ENCODE measurements at places on chromosomes 5 and 9.

DNA sequence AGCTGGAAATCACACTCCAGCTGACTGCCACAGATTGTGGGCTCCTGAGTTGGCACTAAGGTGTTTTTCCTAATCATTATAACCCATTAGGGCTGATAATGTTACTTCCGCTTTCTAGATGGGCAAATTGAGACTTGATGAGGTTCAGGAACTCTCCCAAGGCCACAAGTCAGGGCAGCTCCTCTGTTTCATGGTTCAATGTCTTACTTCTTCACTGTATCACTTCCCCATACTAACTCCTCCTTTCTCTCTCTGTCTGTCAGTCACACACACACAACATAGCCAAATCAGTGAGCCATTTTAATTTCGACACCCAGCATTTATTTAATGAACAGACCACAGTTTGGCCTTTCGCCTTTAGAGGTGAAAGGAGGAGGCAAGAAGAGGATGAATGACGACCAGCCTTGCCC lies 17.8 kb upstream of the TRAF1 start:
- DNase-seq, result no peak

GRCh38 chr5:58088941-58089340 lies 370.9 kb downstream of the PLK2 start:
- DNase-seq, result no peak

GRCh38 chr5:145887217-145887616 lies 14.4 kb upstream of the GRXCR2 start:
- DNase-seq, result no peak

GRCh38 chr5:158837908-158838307 lies 261.8 kb downstream of the EBF1 start:
- no peak for DNase-seq

DNA sequence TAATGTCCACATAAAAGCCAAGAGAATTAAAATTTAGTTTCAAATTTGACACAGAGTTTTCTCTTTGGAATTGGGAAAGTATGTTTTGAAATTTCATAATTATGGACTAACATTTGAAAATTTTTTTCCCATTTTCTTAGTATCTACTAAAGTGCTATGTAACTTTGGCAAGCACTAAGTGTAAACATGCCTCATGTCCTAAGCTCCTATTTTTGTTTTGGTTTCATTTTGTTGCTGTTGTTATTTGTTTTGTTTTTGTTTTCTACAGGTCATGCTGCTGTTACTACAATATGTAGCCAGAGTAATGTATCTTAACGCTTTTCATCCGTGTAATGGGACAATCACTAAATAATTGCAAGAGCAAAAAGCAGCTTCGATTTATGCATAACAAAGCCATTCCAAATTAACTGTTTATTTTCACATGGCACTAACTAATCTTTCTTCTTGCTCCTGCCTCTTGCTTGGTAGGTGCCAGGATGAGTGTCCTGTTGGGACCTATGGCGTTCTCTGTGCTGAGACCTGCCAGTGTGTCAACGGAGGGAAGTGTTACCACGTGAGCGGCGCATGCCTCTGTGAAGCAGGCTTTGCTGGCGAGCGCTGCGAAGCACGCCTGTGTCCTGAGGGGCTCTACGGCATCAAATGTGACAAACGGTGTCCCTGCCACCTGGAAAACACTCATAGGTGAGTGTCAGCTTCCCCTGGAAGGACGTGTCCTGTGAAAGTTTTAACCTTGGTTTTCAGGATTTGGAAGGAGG lies 107.3 kb upstream of the PRRC1 start:
- DNase-seq, result no peak

DNA sequence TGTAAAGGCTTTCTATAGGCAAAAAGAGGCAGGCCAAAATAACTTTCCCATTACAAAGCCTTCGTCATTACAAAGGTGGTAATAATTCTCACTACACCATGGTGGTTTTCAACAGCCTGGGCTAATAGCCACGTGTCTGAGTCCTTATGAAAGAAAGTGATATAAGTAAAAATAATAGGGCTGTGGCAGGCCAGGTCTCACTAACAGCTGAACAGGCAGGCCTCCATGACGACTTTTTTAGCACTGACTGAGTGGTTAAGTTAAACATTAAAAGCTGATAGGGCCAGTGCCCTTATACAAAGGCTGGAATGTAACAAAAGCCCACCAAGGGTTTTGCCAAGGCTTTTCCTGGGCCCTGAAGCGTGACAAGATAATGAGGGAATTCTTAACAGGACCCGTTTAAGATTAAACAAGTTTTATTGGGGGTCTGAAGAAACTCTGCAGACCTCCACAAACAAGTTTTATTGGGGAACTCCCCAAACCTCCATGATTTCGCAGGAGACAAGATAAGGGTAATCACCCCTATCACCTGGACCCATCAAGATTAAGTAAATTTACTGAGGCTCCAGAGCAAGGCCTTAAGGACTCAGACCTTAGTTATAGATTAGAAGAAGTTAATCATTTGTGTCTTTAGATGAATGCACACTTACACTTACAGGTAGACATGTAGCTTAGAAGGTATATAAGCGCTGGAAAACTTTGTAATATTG lies 412.9 kb downstream of the CHSY3 start:
- no peak for DNase-seq

- DNase-seq, result peak; percentile 70
These were observed 36.7 kb downstream of the MTREX start for GRCh38 chr5:55344392-55344992.

DNA sequence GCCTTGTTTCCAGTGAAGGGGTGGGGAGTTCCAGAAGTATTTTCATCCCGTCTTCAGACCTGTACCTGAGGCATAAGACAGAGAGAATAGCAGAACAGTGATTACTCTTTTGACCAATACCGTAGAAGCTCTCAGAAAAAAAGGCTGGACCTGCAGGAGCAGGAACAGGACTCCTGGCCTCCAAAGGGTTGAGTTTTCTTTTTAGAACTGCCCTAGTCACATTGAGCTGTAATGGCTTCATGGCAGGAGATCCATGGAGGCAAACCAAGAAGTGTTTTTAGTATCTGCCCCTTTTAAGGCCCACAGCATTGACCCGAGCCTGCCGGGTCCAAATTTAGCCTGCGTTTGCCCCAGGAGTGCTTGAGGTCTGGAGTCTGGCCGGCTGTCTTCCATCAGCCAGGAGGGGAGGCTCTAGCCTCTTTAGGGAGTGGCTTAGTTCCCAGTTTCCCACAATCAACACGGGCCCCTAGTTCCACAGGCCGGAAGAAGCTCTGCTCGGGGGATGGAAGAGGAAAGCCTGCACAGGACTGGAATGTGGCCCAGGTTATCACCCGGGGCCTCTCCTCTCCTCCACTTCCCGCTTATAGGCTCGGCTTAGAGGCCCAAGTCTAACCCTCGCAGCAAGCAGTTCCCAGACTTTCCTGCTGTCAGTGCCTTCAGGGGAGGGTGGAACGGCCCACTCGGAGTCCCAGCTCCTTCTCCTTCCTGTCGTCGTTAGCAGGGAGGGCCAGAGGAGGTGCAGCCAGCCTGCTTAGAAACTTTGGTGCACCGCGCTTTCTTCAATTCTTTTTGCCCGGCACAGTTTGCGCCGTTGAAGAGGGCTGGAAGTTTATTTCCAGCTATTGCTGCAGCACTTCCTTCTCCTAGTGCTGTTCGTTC lies 80.7 kb downstream of the C9orf152 start:
- DNase-seq, result no peak

DNA sequence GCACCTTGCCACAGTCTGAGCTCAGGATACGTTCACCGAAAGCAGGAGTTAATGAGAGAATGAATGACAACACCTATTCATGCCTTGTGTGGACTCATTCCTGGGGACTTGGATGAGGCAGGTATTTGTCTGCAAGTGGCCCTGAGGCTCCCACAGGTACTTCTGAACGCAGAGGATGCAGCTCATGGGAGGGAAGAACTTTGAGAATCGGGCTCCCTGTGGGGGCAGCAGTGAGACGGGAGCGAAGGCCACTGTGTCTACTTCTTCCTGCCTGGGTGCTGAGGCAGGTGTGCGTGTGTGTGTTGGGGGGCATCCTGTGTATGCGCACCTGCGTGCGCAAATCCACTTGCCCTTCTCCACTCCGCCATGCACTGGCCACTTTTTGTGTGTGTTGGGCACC lies 42.2 kb downstream of the PTPN3 start:
- no peak for DNase-seq

GRCh38 chr5:38867032-38867398 lies 21.2 kb downstream of the OSMR start:
- no peak for DNase-seq

DNA sequence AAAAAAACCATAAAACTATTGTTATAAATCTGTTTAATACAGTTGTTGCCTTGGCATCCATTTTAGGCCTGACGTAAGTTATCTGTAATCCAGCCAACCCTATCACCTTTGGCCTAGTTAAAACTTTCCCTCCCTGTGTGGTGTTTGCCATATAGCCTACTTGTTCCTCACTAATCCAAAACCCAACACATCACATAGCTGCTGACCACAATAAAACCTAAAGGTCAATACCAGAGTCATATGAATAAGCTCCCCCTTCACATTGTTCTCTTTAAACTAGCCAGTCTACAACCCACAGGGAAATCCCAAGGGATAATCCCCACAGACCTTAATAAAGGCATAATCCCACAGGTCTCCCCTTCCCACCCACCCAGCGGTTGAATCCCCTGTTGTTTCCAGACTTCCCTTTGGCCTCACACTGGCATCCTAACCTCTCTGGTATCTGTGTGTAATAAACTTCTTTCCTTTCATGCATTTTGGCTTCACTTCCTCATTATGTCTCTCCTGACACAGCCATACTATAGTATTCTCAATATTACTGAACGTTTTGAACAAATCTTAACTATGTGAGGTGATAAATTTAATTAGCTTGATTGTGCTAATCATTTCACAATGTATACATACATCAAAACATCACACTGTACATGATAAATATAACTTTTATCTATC lies 50.8 kb downstream of the DTWD2 start:
- no peak for DNase-seq

- no peak for DNase-seq
These were observed 843.3 kb upstream of the CDH10 start for GRCh38 chr5:25488119-25488518.

- DNase-seq, result no peak
These were observed 569.1 kb upstream of the MEF2C start for GRCh38 chr5:89452081-89452480.

GRCh38 chr5:144125163-144125726 lies 45.2 kb downstream of the YIPF5 start:
- DNase-seq, result no peak

GRCh38 chr5:115414406-115415142 lies 118.1 kb upstream of the CCDC112 start:
- DNase-seq, result no peak

GRCh38 chr9:88312045-88312444 lies 76.2 kb upstream of the SPIN1 start:
- DNase-seq, result no peak

- DNase-seq, result peak; percentile 42
These were observed 205.2 kb downstream of the FSTL4 start for GRCh38 chr5:133406977-133407632.

DNA sequence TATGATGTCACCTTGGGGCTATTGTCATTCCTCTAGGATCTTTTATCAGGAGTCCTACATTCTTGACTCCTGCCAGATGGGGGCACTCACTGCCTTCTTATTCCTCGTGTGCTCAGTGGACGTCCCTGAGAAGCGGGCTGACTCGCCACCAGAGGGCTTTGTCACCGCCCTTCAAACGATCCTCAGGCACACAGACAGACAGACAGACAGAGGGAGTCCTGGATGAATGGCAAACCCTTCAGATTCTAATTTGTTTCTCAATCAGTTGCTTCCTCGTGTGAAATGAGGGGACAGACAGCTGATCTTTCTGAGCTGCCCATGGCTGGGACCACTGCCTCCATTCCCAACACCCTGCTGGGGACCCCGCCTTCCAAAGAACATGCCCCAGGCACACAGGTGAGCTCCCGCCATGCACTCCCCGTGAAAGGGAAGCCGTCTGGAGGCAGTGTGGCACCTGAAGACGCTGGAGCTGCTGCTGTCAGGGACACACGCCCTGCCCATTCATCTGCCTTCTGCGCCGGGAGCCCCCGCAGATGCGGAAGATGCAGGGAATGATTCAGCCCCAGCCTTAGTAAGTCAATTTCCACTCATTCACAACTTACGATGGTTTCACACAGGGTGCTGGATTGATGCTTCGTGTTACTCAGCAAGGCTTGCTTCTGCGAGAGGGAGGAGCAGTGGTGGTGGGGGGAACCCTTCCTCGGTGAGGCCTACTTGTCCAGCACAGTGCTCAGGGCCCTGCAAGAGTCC lies 24.9 kb upstream of the SH3PXD2B start:
- peak; percentile 62 for DNase-seq

GRCh38 chr5:94870511-94871183 lies 252.2 kb downstream of the SLF1 start:
- DNase-seq, result no peak

DNA sequence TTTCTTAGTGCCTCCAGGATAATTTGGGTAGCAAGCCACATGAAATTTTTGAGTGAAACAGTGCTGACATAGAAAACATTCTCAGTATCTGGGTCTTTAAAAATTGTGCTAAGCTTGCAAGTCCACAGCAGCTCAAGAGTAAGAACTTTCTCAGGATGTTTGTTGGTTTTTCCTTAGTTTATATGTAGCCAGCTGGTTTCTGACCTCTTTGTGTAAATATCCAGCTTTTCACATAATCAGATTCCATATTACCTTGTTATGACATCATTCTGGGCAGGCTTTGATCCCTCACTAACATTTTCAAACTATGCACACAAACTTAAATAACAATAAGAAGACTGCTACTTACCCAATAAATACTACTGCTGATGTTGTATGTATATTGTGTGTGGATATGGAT lies 82.9 kb upstream of the VCAN start:
- no peak for DNase-seq

GRCh38 chr5:10528056-10528816 lies 35.6 kb upstream of the ANKRD33B start:
- DNase-seq, result no peak

GRCh38 chr9:95645992-95646391 lies 129.2 kb upstream of the PTCH1 start:
- DNase-seq, result no peak

DNA sequence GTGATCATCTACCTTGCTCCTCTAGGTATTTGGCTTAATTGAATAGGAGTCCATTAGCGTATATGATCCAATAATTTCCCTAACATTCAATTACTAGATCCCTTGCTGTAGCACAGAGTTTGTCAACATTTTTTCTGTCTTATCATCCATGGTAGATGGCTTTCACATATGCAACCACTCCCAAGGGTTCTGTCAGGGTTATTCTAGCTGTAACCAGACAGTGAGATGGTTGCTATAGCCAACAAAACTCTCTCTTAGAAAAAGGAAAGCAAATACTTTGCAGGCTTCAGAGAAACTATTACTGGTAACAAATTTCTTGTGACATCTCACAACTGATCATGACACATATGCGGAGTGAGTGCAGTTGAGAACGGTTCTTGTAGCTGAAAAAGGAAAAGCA lies 96.2 kb upstream of the EFNA5 start:
- no peak for DNase-seq

Data from breast epithelium (tissue), 4 donors.